ENCODE measurements at places on chromosomes 1 and 21.

GRCh38 chr1:38872401-38873026 is 634 bp downstream of the MYCBP start:
- no peak for DNase-seq

GRCh38 chr1:182235604-182235951 is 156.0 kb downstream of the GLUL start:
- no peak for DNase-seq

- DNase-seq = no peak
Measured at GRCh38 chr21:27477296-27477695, 510.4 kb upstream of the ADAMTS5 start.

DNA sequence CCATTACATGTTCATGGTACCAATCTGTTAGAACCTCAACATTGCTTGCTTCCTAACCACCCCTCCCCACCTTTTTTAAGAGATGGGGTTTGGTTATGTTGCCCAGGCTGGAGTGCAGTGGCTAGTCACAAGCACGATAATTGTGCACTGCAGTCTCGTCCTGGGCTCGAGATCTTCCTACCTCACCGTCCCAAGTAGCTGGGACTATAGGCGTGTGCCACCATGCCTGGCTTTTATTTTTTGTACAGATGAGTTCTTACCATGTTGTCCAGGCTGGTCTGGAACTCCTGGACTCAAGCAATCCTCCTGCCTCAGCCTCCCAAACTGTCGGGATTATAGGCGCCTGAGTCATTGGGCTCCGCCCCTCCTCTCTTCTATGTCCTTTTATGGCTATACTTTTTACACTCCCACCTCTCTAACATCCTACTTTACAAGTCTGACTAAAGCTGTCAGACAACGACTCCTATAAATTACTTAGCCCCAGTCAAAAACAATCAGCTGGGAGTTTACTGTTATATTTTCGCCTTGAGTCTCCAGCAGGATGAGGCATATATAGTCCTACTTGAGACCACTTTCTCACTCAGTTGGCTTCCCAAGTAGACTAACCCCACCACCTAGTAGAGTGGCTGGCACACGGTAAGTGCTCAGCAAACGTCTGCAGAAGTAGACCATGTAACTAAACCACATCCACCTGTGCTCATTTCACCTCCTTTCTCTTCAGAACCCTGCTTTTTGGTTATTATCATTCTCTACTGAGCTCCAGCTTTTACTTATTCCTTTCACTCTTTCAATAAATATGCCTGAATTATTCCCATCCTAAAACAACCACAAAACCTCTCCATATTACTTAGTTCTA is 13.8 kb downstream of the ENSA start:
- DNase-seq = no peak

GRCh38 chr1:6220236-6220635 is 14.3 kb downstream of the RNF207 start:
- DNase-seq = no peak

DNA sequence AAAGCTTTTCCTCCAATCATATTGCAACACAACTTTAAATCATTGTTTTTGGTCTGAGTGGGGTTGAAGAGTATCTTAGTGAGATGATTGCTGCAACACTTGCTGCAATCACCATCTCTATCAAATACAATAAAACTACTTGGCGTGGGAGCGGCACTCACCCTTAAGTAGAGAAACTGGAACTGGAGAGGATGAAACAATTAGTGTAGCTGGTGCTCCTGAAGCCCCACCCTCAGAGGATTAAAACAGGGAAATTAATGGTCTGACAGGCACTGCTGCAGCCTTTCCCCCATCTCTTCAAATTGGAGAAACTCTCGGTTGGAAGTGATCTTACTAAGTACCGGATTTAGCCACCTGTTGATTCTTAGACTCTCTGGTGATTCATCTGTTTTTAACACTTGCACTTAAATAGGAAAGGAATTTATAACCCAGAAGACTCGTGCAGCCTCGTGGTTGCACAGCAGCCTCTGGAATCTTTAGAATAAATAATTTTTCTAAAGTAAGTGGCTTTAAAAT is 80.5 kb upstream of the KIF26B start:
- DNase-seq = no peak

DNA sequence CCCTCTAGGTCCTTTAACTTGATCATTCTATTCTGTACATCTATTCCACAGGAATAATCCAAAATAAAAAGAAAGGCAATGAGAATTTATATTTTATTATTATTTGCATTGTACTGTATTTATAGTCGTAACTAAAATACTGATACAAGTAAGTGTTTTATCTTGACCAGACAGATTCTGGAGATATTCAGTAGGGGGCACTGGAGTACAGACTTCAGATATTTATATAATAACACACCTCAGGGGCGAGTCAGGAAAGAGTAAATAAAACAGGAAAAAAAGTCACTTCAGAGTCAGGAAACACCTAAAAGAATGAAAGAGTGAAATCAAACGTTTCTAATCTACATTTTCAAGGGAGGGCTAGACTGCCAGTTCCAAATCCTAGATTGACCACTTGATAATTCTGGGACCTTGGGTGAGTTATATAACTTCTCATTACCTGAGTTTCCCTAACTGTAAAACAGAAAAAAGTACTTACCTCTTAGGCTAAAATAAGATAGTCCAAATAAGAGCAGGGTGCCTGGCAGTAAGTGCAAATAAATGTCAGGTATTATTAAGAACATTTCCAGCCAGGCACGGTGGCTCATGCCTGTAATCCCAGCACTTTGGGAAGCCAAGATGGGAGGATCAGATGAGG is 31.1 kb upstream of the MTF1 start:
- DNase-seq = peak; percentile 70

DNA sequence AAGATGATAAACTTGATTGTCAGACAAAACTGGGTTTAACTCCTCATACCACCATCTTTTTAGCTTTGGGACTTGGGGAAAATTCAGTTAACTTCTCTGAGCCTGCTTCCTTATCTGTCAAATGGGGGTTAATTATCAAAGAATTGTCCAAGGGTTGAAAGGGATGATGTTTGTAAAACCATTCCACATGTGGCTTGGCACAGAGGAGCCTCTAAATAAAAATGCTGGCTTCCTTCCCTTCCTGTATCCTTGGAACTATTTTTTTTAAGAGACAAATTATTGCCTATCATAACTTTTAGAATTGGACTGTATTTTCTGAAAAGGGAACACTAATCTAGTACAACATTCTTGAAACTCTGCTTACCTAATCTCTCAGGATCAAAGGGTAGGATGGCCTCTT is 143.4 kb upstream of the USP24 start:
- DNase-seq = no peak

DNA sequence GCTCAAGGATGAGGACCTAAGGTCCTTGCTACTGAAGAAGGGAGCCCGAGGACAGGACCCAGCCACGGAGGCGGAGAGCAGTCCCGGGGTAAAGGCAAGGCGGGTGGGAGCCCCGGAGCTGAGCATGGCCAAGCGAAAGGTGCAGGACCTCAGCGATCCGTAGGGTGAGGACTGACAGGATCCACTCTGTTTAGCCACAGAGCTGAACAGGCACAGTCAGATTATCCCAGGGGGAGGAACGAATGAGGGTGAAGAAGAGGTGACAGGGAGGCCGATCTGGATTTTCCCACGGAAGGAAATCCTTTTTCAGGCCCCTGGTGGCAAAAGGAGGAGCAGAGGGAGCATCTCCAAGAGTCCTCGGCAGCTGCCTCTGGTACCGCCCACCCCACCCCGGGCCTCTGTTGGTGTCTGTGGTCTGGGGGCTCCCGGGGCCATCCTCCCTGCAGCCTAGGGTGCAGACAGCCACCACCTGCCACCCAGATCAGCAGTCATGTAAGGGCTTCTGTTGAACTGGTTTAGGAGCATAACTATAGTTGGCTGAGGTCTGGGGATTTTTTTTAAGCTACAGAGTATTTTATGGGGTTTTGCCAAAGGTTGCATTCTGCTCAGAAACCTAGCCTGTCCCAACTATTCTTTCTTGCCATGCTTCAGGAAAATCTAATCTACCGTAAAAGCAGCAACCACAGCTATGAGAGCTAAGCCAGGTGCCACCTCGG is 32.3 kb upstream of the LBR start:
- DNase-seq = no peak

GRCh38 chr1:206896261-206896660 is 982 bp upstream of the IL24 start:
- DNase-seq = no peak

DNA sequence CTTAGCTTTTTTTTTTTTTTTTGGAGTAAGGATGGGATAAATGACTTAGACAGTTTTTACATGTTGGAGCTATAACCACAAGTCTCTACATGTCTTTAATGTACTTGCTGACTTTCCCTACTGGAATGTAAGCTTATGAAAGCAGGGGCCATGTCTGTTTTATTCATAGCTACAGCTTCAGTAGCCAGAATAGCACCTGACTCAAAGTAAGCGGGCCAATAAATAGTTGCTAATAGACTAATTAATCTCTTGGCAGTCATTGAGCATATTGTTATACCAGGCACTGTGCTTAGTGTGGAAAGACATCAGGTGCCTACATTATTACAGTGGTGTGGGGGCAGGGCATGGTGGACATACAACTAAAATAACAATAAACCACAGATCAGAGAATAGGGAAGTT is 84.4 kb upstream of the HOOK1 start:
- no peak for DNase-seq

DNA sequence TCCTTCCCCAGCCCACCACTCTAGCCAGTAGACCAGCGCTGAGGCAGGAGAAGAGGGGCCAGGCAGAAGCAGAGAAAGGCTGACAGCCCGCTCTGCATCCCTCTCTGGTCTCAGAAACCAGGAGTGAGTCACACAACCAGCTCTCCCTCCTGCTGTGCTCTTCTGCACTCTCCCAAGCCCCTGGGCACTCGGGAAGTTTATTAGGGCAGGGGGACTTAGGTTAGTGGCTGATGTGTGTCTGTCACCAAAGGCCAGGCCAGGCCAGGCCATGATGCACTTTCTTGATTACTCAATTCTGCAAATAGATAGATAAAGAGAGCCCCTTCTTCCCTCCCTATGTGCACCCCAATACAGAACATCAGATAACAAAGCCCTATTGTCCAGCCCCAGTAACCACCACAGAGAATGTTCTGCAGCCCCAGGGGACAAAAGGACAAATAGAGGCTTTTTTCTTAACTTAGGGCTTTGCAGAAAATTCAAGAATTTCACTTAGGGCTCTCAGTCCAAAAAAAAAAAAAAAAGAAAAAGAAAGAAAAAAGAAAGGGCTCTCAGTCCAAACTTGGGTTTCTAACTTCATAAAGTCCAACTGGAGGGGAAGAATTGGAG is 52.9 kb upstream of the CNTN2 start:
- DNase-seq = no peak

DNA sequence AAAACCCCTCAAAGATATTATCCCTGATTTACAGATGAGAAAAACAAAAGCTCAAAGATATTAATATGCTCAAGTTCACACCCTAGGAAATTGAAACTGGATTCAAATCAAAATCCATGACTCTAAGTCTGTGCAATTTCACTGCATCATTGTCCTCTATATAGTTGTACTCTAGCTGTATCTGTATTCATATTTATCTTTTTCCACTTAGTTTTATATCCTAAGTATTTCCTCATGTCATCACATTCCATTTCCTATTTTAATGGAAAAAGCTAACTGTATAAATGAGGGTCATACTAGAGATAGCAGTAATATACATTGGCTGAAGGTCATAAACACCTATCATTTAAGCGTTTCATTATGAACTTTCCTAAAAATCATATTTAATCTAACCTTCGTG is 42.2 kb upstream of the RALGPS2 start:
- no peak for DNase-seq

GRCh38 chr1:112698366-112699310 is 8.3 kb downstream of the RHOC start:
- DNase-seq = peak; percentile 8

Data from NCI-H1092 treated with DMSO at 0.1 percent for 48 hours (cell line).